ENCODE measurements at places on chromosomes 11 and 22.
A peak's percentile ranks its signal among the peaks of the same experiment; 100 is the strongest.

DNA sequence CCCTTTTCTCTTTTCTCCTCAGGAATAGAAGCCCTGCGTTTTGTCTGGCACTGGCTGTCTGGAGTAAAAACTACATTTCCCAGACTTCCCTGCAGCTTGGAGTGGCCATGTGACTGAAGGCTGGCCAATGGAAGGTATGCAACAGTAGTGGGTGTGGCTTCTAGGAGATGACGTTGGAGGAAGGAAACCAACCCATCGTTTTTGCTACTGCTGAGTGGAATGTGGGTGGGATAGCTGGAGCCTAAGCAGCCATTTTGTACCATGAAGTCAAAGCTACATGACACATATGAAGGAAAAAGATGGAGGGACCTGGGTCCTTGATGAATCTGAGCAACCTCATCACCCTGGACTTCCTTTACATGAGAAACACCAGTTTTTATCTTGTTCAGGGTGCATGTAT is 19.6 kb downstream of the FGF3 start:
- no peak for DNase-seq

- peak; percentile 92 for DNase-seq
Measured at GRCh38 chr11:117295438-117296137, 4.4 kb downstream of the BACE1-AS start.

- DNase-seq = no peak
Measured at GRCh38 chr22:38199826-38200559, 1.8 kb upstream of the MAFF start.

DNA sequence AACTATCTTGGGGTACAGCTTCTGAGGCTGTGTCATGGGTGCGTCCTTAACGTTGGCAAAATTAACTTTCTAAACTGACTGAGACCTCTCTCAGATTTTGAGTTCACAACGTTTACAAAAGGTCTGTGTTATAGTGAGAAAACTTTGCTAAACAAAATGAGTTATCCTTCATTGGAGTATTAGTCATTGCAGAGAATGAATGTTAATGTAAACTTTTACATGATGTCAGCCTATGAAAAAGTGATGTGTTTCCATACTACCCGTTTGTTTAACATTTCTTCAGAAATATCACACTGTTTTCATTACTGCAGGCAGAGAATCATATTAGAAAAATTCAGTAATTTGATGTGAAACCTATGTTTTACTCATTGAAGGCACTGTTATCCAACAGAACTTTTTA is 32.1 kb downstream of the HSD17B12 start:
- no peak for DNase-seq

Measured in Ammon's horn (tissue), 1 donor.